ENCODE measurements at places on chromosomes 16 and 17. TPM values are rescaled to one million over a fixed set of nuclear protein-coding genes. Genes with fewer than 3 reads are reported as not detected.

DNA sequence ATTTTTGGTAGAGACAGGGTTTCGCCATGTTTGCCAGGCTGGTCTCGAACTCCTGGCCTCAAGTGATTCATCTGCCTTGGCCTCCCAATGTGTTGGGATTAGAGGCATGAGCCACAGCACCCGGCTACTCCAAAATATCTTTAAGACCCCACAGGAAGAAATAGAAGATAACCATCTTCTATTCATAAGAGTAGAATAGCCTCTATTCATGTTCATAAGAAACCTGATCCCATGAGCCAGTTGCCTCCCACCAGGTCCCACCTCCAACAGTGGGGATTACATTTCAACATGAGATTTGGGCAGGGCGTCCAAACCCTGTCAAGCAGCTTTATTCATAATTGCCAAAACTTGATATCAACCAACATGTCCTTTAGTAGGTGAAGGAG lies 13.9 kb upstream of the TMC7 start:
- DNase-seq = no peak

DNA sequence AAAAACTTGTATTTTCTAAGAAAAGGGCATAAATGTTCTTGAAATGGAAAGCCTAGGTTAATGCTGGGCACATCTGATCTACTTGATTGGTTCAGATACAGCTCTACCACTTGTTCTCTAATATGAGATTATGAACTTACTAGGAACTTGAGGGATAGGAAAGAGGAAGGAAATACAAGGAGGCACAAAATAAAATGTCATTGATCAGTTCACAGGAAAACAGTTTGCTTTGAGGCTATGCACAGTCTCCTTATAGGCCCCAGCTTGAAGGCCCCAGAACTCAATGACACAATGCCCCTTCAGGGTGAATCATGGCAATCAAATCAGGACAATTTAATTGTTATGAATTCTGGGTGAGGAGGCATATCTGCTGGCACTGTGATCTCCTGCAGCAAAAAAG lies 27.1 kb downstream of the NXPH3 start:
- no peak for DNase-seq

GRCh38 chr16:106623-107324 lies 28.7 kb downstream of the MPG start:
- peak; percentile 84 for DNase-seq

QPRT gene
- 3.6 TPM for total RNA-seq

DNA sequence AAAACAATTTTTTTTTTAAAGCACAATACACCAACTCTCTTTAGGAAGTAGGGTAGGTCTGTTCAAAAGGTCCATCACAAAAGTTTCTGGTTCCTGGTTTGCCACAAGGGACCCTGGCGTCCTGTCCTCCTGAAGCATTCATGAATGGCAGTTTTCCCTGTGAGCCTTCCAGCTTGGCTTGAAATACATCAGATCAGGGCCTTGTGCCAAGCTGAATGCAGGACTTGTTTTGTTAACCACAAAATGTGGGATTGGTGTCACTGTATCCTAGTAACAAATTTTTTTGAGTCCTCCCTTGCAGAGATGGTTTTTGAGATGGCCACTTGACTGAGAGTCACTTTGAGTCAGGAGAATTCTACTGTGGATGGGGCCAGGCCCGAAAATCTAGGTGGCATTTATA lies 3.9 kb downstream of the GNAO1 start:
- no peak for DNase-seq

DNA sequence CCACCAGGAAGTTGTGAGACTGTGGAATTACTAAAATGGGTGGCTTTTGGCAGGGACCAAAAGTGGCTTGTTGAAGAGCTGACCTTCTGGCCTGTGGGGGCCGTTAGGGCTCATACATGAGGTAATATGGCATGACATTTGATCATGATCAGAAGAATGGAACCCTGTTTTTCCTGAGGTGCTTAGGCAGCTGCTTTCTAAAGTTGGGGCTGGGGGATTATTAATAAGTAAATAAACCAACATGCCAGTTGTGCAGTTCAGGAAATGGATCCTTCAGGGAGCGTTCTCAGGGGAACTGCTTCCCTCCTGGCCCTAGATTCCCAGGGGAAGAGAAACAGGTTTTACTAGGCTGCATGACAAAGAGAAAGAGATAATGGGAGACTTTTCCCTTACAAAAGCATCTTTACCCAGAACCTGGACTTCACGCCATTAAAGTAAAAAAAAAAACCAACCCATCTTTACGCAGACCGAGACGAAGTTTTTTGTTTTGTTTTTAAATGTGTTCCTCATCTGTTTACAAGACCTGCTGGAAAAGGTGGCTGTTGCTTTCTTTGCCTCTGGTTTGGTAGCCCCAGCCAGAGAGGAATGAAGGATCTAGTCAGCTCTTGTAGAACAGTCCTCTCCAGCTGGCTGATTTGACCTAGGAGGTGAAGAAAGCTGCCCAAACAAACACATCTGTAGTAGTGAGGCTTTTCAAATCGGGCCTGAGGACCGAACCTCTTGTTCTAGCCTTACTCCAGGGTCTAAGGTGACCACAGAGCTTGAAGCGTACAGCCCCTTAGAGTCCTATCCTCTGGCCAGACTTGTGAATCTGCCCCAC lies 22.7 kb downstream of the YPEL2 start:
- DNase-seq = no peak

DNA sequence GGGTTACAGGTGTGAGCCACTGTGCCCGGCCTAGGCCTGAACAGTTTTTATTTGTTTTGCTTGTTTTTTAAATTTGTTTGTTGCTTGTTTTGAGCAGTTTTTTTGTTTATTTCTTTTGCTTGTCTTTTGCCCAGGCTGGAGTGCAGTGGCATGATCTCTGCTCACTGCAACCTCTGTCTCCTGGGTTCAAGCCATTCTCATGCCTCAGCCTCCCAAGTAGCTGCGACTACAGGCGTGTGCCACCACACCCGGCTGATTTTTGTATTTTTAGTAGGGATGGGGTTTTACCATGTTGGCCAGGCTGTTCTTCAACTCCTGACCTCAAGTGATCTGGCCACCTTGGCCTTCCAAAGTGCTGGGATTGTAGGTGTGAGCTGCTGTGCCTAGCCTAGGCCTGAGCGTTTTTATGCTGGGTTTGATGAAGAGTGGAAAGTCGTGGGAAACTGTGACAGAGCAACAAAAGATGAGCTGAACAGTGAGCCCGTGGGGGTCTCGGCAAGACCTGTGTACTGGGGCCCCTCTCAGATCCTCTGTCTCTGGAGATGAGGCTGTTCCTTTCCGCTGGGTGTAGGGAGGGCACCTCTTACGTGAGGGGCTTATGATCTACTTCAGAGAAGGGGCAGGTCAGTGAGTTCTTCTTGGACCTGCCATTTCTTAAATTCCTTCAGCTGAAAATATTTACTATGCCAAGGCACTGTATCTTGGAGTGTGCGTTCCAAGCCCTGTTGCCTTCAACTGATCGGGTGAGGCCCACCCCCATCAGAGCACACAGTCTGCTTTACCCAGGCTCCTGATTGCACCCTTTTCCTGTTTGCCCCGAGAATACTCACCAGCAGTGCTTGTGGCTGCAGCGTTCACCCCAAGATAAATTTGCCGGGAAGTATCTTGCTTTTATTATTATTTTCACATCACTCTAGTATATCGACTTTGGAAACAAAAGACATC lies 322.1 kb downstream of the SEC14L1 start:
- DNase-seq = no peak

ACSM2B gene
- not detected for total RNA-seq

DNA sequence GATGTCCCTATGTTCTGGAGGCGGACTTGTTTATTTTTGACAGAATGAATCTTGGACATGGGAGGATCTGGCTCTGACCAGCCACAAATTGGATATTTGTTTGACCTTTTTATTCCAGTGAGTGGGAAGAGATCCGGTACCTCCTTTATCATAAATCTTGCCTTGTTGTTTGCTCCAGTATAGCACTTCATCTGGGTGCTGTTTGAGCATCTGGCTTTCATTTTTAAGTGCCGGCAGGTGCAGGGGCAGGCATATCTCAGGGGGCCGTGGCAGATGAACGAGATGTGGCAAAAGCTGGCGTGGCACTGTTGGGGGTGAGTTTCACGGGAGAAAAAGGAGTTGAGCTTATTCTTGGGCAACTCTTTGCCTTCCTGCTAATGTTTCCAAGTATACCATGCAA lies 37.8 kb downstream of the MSI2 start:
- no peak for DNase-seq

CMTM1 gene
- total RNA-seq = 1.7 TPM

SRCIN1 gene
- total RNA-seq = not detected

SP6 gene
- total RNA-seq = under 0.01 TPM

Measured in IMR-90 (cell line).